ENCODE measurements at places on chromosomes 3 and 15.

DNA sequence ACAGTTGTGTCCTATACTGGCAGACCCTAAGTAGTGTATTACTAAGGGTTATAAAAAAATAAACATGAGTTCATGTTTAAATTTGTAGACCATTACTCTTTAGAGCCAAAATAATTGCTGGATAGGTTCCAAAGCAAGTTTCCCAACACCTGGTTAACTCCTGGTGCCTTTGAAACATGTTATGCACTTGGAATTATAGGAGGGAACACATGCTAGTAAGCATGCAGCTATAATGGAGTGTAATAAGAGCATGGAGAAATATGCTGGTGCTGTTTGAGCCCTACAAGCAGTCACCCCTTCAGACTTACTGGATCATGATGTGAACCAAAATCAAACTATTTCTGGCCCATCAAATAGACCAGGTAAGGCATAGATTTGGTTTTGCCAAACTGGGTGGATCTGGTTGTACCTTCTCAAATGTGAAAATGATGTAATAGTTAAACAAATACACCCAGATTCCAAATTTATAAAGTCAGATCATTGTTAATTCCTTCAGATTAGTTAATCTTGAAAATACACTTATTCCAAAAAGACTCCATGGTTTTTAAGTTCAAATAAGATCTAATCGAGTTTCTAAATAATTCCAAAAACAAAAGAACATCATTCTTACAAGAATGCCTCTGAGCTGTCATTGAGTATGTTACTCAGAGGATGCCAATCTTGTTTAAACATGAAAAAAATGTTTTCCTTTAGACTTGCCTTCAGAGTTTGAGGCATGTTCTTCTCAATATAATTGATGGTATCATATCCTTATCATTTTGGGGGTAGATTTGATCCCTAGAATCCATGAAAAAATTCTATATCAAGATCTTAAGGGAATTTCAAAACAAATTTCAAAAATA is 69.3 kb downstream of the LRRC28 start:
- DNase-seq, result no peak

GRCh38 chr15:101004986-101005747 is 86.0 kb downstream of the LRRK1 start:
- DNase-seq, result no peak

DNA sequence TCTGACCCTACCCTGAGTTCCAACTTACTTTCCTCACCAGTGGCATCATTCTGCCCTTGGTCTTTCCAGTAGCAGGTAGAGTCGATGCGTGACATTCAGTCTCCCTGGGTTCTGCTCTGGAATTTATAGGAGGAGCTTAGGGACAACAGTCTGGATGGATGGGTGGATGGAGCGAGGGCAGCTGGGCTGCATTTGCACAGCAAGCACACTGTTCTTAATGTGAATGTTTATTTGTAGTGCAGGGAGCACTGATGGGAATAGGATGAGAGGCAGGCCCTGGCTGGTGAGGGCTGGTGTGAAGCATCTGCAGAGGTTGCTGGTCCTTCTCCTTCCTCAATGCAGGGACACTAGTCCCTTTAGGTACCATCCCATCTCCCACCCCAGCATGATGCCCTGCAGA is 176.2 kb downstream of the EPHB1 start:
- no peak for DNase-seq

- DNase-seq, result no peak
These were observed 6.5 kb downstream of the MCTP2 start for GRCh38 chr15:94237903-94238302.

GRCh38 chr3:150130404-150131100 is 159.9 kb upstream of the PFN2 start:
- DNase-seq, result no peak

DNA sequence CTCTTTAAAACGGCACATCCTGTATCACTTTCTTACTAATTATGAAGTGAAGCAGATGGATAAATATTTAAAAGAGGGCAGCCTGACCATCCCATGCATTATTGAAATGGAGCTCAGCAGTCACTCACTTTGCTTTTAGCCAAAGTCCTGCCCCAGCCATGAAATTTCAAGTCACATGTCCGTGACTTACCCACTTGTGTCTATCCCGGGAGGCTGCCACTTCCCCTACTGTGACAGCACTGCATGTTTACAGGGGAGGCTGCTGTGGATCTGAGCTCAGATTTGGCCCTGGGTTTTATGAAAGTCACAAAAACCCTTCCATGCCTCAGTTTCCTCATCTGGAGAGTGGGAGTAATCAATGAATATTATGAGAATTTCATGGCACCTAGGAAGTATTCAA is 17.9 kb upstream of the LRRK1 start:
- DNase-seq, result no peak

GRCh38 chr15:84955089-84955848 is 26.4 kb upstream of the PDE8A start:
- peak; percentile 19 for DNase-seq

GRCh38 chr3:48194446-48195071 is 6.3 kb upstream of the CDC25A start:
- DNase-seq, result peak; percentile 29

- DNase-seq, result no peak
These were observed 202.7 kb downstream of the MAGI1 start for GRCh38 chr3:65836047-65836446.

GRCh38 chr3:99845331-99845730 is 27.7 kb downstream of the CMSS1 start:
- DNase-seq, result no peak

DNA sequence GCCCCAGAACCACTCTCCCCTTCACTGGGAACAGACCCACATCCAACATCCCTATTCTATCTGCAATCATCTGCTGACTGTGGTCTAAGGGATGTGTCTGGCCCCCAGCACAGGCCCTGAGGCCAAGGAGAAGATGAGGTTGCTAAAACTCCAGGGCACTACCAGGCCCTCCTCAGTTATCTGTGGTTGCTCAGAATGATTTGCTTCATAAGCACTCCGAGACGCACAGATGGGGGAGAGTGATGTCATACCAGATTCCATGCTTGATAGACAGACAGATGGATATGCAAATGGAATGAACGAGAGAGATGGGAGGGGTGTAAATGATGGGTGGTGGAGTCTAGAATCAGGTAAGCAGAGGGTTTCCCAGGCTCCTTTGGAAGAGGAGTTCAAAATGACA is 57.8 kb downstream of the CEMIP start:
- no peak for DNase-seq

DNA sequence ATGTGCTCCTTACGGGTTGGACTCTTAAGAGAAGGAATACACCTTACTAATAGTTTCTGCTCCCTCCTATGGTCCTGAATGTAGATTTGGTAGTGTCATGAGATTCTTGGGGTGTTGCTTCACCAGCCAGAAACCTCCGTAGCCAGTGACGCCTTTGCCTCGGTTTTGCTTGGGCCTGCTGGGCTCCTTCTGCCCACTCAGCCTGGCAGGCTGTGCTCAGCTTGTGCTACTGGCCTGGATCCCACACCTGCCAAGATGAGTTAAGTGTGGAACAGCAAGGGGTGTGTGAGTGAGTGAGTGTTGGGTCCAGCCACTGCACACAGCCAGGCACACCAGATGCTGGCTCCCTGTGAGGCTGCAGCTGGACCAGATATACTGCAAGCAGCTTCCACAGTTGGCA is 560.1 kb downstream of the NLGN1 start:
- no peak for DNase-seq

GRCh38 chr3:187186801-187187421 is 10.4 kb upstream of the RTP1 start:
- DNase-seq, result no peak
